Sciatic nerve (tissue), 2 donors: ENCODE measurements at places on chromosomes 5 and 9.

GRCh38 chr9:94768766-94769165 is 42.3 kb downstream of the AOPEP start:
- no peak for DNase-seq

- DNase-seq = no peak
Observed at GRCh38 chr5:161344234-161344633, 202.3 kb downstream of the GABRB2 start.

- peak; percentile 55 for DNase-seq
Observed at GRCh38 chr9:61671276-61671973, 481.6 kb downstream of the SPATA31A7 start.

DNA sequence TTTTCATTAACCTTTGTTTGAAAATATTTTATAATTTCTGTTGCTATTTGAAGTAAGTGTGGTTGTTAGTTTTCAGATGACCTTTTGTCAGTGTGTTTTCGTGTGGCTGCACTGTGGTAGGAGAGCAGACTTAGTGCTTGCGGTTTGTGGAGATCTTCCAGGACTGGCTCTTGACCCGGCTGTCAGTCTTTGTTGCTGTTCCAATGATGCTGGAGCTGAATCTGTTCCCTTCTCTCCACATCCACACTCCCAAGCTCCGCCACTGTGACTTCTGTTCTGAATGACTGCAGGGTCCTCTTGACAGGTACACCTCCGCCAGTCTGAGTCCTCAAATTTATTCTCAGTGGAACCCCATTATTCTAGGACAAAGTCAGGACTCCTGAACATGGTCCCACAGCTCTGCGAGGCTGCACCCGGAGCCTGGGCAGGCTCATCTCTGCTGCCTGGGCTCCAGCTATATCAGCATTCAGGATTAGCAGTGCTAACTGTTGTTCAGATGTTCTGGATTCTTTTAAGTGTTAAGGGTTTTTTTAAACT is 126.0 kb downstream of the WNK2 start:
- no peak for DNase-seq

DNA sequence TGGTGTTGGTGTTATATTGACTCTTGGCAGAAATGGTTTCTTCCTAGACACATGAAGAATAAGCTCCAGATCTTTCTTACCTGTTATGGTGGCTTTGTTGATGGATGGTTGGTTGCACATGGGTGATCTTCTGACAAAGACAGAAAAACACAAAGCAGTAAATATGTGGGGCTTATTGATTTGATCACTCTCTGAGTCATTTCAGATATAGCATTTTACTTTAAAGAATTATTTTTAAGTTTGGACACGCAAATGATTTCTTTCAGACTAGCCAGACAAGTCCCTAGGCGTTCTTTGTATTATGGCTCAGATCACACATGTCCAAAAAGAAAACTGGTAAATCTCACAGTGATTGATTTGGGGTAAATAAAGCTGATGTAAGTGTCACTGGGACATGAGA is 597.6 kb downstream of the RAB3C start:
- DNase-seq = no peak

- DNase-seq = no peak
Observed at GRCh38 chr5:72814104-72814503, 2.4 kb upstream of the TNPO1 start.

GRCh38 chr9:36937346-36937745 is 96.7 kb downstream of the PAX5 start:
- DNase-seq = no peak

DNA sequence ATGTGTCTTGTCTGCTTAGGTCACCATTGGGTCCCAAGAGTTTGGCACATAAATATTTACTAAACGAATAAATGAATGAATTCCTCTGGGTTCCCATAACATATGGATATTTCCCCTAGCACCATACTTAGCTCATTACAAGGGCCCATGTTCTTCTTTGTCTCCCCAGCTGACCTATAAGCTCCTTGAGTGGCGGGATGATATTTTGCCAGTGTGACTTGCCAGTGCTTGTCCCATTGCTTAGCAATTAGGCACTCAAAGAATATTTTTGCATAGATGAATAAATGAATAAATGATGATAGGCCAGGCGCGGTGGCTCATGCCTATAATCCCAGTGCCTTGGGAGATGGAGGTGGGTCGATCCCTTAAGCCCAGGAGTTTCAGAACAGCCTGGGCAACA is 16.9 kb upstream of the CTNNA1 start:
- DNase-seq = no peak

GRCh38 chr9:83403527-83404238 is 134.5 kb downstream of the FRMD3 start:
- no peak for DNase-seq

DNA sequence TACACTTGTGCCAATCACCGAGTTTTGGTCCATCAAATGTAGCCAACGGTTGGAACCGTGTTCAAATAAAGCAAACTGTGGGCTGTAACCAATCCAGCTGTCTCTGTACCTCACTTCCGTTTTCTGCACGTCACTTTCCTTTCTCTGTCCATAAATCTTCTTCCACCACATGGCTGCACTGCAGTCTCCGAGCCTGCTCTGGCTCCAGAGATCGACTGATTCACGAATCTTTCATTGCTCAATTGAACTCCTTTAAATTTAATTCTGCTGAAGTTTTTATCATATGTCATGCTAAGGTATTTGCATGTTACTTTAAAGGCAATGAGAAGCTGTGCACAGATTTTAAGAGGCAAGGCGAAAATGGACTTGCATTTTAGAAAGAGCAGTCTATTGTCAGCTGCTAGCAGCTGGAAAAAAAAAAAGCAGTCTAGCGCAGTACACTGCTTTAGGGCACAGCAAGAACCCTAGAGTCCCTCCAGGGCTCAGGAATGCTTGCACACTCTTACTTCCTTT is 13.2 kb downstream of the TTC39B start:
- no peak for DNase-seq

DNA sequence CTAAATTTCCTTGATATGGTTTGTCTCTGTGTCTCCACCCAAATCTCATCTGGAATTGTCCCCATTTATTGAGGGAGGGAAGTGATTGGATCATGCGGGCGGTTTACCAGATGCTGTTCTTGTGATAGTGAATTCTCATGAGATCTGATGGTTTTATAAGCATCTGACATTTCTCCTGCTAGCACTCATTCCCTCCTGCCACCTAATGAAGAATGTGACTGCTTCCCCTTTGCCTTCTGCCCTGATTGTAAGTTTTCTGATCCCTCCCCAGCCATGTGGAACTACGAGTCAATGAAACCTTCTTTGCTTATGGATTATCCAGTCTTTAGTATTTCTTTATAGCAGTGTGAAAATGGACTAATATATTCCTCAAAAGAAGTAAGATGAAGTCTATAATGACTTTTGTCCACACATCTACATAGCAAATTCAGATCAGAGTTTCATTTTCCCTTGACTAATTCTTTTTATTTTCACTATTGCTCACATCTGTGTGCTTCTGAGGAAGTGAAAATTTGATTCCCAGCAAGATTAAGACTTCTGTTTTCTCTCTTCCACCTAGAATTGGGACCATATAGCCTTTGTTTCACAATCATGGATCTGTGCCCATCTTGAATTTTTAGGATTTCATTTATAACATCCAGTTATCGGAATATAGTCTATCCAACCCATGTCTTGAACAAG is 393.5 kb downstream of the DMAC1 start:
- DNase-seq = no peak

DNA sequence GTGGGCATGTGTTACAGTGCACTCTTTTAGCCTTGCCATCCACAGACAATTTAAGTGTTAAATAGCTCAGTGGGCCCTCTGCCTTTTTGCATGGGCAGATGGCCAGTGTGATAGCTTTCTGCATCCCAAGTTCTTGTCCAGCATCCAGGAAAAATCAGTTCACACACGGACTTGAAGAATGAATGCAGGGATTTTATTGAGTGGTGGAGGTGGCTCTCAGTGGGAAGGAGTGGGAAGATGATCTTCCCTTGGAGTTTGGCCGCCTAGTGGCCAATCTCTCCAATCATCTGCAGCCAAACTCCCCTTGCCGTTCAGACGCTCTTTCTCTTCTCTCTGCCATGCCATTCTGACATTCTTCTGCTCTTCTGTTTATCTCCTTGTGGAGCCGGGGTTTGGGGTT is 322.4 kb upstream of the GRAMD2B start:
- DNase-seq = no peak

DNA sequence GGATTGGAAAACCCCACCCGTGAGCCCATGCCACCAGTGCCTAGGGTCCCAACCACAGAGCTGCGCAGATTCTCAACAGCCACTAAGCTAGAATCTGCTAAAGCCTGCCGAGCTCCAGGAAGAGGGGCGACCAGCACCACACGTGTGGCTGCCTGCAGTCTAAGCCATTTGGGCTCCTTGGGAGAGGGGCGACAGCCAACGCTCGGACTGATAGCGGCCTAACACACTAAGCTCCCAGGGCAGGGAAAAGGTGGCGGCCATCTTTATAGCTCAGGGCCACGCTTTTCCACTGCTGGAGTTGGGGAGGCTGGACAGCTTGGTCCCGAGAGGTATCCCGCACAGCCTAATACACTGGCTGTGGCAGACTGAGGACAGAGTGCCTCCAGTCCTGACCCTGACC is 631.8 kb downstream of the CETN3 start:
- DNase-seq = no peak

- DNase-seq = no peak
Observed at GRCh38 chr5:170306381-170306831, 8.8 kb upstream of the LCP2 start.

DNA sequence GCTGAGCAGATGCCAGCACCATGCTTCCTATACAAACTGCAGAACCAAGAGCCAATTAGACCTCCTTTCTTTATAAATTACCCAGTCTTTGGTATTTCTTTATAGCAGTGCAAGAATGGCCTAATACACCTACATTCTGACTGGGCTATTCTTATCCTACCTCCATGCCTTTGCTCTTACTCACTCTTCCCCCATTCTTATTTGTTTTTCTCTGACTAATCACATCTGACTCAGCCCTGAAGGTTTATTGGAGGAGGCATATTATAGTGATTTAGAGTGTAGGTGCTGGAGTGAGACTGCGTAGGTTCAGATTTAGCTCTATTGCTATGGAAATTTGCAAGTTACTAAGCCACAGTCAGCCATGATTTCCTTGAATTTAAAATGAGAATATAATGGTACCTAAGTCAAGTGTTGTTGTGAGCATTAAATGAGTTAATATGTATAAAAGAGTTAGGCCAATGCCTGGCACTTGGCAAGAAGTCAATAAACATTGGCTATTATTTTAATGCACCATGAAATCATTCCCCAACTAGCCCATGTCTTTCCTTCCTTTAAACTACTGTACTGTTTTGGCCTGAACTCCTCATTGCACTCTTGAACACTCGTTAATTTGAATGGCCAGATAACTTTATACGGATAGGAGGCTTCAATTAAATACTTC is 531.2 kb upstream of the ZNF608 start:
- no peak for DNase-seq

- DNase-seq = no peak
Observed at GRCh38 chr5:133266966-133267365, 215.2 kb downstream of the HSPA4 start.

GRCh38 chr5:142896325-142897007 is 126.3 kb downstream of the ARHGAP26 start:
- DNase-seq = no peak

- no peak for DNase-seq
Observed at GRCh38 chr9:5631026-5631425, 2.1 kb downstream of the RIC1 start.

DNA sequence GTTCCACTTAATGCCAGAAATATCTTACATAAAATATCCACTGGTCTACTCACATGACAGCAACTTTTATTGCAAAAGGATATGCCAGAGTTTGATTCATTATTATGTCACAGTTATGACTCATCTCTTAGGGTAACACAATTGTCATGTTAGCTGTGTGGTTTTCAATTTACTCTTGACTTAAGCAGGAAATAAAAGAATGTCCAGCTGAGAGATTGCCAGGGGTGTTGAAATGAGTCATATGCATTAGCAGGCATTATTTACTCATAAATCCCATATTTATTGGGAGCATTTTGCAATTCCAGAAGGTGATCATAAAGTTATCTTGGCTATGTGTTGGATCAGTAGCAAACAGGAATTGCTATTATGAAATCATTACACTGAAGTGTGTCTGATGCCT is 1164.6 kb upstream of the CDH18 start:
- DNase-seq = no peak

DNA sequence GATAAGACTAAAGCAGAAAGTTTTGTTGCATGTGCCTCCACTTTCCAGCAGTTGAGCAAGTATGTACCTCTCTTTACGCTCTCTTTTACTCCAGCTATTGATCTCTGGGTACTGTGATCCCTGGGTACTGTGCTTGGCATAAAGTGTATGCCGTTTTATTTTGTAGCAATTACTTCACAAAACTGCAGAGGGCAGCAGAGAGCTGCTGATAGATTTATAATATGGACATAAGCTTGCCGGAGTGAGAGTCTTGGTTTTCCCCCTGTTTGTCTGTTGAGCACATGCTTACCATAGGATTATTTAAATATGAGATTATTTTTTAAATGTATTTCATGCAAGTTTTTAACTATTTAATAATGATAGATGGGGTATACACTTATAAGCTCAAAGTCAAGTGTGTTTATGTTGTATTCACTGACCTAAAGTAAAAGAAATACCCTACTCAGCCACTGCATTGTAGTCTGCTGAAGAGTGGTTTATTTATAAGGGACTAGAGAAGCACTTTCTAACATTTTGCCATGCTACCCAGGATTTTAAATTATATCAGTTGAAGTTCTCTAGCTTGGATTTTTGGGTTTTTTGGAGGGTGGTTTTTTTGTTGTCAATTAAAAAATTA is 13.0 kb downstream of the TTC1 start:
- DNase-seq = no peak

DNA sequence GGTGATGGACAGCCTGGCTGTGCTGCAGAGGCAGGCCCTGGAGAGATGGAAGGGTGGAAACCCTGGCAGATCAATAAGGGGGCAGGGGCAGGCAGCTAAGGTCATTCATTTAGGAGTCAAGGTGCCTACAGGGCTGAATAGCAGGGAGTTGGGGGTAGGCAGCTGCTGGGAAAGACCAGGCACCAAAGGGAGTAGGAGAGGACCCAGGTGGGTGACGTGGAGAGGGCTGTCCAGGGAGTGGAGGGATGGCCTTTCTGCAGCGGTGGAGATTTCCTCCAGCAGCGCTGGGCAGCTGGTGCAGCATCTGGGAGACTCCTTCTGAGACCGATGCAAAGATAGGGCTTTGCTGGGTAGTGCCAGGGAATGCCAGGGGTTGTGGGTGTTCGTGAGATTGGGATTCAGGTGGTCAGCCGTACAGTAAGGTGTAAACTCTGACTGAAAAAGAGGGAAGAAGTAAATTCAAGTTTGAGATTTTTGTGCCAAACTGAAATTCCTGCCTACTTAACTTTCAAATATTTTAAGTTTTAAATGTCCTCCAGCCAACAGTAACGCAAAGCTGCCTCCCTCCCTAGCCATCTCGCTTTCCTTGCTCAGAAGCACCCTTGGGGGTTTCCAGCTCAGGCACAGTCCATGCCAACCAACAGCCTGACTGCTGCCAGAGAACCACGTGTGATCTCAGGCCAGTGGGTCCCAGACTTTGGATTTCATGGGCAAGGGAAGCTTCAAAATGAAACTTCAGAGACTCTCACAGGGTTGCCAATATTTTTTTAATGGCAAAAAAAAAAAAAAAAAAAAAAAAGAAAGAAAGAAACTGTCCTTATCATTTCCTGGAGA is 18.6 kb upstream of the ANGPTL2 start:
- no peak for DNase-seq

- DNase-seq = no peak
Observed at GRCh38 chr5:116455061-116455460, 119.6 kb downstream of the SEMA6A start.

GRCh38 chr9:27367175-27367798 is 70.3 kb upstream of the EQTN start:
- no peak for DNase-seq

GRCh38 chr9:27183701-27184100 is 74.7 kb downstream of the TEK start:
- DNase-seq = no peak
